Left cardiac atrium (tissue), 4 donors: ENCODE measurements at places on chromosomes 13 and 19.
A peak's percentile ranks its signal among the peaks of the same experiment; 100 is the strongest.

DNA sequence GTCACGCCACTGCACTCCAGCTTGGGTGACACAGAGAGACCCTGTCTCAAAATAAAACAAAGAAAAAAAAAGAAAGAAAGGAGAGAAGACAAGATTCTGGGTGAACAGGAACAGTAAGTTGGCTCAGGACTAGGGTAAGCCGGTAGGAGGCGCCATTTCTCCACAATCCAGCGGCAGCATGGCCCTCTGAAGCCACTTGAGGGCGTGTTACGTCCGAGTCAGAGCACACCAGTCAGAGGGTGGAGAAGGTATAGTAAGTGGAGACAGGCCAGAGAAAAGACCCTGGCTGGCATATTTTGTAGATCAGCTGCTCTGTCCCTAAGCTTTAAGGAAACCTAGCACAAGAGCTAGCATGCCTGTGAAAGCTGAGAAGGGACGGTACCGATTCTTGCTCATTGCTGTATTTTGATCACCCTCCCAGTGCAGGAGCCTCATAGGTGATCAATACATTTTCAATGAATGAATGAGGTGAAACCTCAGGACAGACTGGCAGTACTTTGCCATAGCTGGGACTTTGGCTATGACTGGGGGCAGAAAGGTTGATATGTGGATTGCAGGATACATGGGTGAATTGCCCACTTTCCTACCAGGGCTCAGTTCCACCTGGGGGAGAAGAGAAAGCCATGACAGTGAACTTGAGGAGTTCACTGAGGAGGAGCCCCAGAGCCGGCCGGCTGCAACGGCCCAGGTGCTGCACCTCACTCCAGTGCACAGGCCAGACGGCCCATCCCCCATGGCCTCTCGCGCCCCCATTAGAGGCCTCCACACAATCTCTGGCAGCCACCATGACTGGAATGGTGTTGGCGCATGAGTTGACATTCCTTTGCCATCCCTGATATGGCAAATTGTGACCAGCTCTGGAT, 23.5 kb downstream of the POU2F2 start:
- DNase-seq, result peak; percentile 83

GRCh38 chr13:62626771-62627170, 1211.1 kb upstream of the PCDH20 start:
- DNase-seq, result no peak

- no peak for DNase-seq
Measured at GRCh38 chr13:36132376-36132775, 1.2 kb upstream of the DCLK1 start.

- no peak for DNase-seq
Measured at GRCh38 chr13:88675347-88675996, 1004.3 kb downstream of the SLITRK5 start.

DNA sequence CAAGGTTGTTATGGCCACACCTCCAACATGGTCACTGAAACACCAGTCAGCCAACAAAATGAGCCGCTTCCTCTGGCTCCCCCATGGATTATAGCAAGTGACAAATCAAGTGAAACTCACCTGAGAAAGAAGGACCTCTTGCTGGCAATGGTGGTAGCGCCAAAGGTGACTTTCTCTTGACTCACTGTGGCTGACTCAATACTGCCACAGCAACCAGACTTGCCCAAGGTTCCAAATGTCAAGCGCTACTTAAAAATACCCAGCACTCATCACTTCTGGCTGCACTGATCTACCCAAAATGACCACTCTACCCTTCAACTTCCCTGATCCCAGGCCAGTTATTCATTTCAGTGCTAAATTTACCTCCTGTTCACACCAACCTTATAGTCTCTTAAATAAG, 495.5 kb downstream of the FOXO1 start:
- no peak for DNase-seq

DNA sequence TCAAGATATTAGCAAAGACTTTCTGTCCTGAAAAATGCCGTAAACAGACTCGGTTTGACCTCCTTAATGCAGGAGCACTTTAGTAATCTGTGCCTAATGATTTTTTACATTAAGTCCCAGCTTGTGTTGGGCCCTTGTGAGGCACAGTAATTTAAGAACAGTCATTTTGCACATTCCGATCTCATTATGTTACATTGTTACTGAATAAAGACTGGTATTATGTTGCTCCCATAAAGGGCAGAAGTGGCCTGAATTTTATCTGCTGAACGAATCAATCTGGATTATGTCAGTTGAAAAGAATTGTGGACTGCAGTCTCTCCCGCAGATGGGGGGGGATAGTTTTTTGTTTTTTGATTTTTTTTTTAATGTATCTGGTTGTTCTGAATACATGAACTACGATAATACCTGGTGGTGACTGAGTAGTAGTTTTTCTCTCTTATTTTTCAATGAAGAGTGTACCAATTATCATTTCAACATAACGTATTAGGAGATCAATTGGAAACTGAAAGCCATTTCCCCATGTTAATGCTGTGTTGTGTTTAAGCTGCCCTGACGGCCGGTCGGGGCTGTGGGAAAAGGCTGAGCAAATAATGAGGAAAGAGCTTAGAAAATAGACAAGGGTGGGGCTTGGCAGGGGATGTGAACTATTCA, 290.2 kb downstream of the ZNF536 start:
- no peak for DNase-seq

DNA sequence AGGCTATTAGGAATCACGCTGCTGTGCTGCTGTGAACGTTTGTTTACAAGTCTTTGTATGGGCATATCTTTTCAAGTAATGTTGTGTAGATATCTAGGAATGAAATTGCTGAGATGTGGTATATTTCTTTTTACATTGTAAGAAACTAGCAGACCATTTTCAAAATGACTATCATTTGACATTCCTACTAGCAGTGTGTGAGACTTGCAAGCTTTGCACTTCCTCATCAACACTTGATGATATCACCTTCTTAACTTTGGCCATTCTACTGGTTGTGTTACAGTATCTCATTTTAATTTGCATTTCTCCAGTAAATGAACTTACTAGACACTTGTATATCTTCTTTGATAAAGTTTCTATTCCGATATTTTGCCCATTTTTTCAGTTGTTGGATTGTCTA, 12.1 kb downstream of the METTL21C start:
- DNase-seq, result no peak

GRCh38 chr19:7460562-7460966, 28.3 kb downstream of the PEX11G start:
- DNase-seq, result no peak

- peak; percentile 81 for DNase-seq
Measured at GRCh38 chr13:29925457-29926097, 75.2 kb upstream of the UBL3 start.

DNA sequence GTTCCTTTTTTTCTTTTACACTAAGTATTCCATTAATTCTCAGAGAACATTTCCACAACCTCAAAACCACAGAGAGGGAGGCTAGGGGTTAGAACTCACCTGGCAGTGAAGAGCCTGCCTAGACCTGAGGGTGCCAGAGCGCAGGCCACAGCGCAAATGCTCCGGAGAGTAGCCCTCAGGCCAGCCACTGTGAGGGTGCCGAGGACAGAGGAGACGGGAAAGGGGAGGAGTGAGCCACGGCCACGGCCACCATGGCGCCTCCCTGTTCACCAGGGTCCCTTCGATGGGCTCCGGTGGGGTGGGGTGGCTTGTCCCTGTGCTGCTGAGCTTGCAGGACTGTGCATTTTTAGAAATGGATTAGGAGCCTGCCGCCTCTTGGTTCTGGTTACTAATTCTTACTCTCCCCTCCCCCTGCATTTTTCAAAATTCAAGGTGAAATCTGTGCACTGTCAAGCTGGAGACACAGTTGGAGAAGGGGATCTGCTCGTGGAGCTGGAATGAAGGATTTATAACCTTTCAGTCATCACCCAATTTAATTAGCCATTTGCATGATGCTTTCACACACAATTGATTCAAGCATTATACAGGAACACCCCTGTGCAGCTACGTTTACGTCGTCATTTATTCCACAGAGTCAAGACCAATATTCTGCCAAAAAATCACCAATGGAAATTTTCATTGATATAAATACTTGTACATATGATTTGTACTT, 58.8 kb downstream of the GGACT start:
- no peak for DNase-seq

DNA sequence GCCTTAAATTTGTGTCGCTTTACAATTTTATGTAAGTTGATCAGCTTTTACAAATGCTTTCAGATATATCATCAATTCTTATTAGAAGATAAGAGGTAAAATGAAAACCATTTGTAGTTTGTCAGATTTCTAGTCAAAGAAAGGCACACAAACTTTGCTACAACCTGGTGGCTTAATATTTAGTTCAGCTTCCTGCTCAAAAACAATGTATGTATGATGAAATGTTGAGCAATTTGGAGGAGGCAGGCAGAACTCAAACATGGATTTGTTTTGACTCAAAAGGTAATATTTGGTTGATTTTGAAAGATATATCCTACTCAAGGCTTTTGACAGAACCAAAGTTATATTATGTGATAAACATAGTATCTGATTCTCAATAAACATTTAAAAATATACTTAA, 24.2 kb downstream of the NEK5 start:
- no peak for DNase-seq

- DNase-seq, result no peak
Measured at GRCh38 chr13:58687148-58687547, 1055.6 kb downstream of the PCDH17 start.

DNA sequence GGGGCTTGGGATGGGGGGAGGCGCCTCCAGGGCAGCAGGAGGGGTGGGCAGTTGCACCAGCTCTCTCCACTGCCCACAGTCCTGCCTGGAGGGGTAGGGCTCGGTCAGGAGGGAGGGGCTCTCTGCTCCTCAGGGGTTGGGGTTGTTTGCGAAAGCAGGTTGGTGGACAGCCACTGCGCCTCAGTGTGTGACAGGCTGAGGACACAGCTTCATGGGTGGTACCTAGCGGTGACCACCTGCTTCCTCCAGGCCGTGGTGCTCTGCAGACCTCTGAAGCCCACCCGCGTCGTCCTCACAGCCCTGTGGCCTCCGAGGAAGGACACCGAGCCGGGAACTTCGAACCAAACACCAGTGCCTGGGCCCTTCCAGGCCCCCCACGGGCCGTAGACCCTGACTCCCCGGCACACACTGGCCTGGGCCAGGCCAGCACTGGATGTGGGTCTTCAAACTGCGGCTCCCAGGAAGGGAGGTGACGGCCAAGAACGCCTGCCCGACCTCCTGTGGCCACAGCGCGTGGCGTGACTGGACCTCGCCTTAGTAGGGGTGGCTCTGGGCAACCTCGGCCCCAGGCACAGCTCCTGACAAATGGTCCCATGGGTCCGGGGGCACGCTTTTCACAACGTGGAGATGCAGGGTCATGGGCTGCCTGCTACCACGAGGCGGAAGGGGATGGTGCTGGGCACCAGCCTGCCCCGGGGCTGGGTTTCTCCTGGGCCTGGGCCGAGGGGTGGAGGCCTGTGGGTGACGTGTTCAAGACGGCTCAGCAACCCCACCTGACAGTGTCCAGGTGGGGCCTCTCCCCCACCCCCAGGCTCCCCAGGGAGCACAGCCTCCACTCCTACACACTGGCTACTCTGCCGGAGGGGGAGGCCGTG, 173.2 kb downstream of the KDM4B start:
- DNase-seq, result peak; percentile 15

GRCh38 chr13:42283574-42283973, 11.6 kb downstream of the AKAP11 start:
- no peak for DNase-seq

GRCh38 chr19:50819636-50820035, 4.0 kb downstream of the KLK1 start:
- DNase-seq, result no peak

DNA sequence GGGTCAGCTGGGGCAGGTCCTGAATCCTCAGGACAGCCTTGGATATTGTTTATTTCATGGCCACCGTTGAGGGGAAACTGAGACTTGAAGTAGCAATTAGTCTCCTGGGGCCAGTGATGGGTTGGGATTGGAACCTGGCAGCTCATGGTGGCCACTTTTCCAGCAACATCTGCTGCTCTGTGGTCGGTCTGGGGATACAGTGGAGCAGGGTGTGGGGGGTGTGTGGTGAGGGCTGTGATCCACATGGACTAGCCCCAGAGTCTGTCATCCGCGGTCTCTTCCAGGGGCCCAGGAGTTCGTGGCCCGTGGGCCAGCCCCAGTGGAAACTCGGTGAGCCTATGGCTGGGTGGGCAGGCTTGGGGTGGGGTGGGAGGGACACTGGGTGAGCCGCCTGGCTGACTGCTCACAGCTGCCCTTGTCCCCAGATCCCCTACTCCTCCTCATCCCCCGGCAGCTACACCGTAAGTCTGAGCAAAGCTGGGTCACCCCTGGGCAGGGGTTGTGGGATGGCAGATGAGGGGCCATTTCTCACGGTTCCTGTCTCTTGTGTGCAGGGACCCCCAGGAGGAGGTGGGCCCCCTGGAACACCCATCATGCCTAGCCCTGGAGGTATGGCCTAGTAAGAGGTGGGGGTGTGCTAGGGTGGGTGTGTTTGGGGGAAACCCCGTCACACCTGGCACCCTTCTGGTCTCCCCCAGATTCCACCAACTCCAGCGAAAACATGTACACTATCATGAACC, 5.5 kb downstream of the ISYNA1 start:
- DNase-seq, result no peak

DNA sequence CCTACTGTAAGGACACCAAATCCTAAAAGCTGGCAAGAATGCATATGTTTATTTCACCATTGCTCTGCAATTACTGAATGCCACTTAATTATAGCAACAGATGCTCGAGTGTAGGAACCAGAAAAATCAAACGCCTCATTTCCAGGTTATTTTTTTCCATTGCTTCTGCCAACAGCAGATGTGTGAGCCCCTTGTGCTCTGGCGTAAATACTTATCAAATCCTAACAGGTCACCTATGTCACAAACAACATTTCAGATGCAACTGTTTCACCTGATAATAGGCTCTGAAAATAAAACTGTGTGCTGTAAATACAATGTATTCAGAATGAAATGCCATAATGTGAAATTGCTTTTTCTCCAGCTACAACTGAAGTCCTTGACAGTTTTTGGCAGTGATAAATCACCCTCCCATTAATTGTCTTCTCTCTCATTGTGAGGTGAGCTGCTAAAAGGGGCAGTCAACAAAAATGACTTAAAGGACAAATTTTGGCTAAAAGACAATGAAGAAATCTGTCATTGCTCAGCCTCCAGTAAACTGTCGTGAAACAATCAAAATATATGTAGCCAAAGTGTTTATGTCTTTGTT, 344.0 kb downstream of the DACH1 start:
- DNase-seq, result no peak

DNA sequence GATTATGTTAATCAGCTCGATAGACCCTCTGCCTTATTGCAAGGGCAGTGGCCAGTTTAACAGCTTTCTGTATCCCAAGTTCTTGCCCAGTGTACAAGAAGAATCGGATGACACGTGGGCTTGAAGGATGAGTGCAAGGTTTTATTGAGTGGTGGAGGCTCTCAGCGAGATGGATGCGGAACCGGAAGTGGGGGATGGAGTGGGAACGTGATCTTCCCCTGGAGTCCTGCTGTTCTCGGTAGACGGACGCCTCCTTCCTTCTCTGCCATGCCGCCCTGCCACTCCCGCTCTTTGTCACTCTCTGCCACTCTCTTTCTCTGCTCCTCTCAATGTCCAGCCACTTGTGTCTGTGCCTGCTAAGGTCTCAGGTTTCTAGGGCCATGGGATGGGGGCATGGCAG, 21.0 kb downstream of the RFXAP start:
- no peak for DNase-seq

DNA sequence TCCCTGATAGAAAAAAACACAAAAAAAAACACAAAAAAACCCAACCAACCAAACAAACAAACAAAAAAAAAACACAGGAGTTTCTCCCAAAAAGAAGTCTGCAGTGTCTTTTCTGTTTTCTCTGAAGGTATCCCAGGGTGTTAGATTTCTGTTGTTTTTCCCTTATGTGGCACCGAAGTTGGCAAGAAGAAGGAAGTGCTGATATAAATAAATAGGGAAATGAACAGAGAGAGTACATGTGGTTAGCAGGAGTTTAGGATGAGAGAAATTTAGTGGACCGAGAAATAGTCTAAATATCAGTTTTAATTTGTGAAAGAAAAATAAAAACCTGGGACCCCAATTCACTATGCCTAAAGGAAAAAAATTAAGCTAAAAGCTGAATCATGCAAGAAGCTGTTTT, 287.0 kb upstream of the SGCG start:
- no peak for DNase-seq
